Activated CD8-positive, alpha-beta memory T cell treated with anti-CD3 and anti-CD28 coated beads for 4 hours (primary cell): ENCODE measurements at places on chromosomes 11 and 22.

- DNase-seq, result no peak
Observed at GRCh38 chr11:128503245-128503991, 83.9 kb downstream of the ETS1 start.

GRCh38 chr11:29190313-29190712 is 826.5 kb downstream of the KCNA4 start:
- no peak for DNase-seq

DNA sequence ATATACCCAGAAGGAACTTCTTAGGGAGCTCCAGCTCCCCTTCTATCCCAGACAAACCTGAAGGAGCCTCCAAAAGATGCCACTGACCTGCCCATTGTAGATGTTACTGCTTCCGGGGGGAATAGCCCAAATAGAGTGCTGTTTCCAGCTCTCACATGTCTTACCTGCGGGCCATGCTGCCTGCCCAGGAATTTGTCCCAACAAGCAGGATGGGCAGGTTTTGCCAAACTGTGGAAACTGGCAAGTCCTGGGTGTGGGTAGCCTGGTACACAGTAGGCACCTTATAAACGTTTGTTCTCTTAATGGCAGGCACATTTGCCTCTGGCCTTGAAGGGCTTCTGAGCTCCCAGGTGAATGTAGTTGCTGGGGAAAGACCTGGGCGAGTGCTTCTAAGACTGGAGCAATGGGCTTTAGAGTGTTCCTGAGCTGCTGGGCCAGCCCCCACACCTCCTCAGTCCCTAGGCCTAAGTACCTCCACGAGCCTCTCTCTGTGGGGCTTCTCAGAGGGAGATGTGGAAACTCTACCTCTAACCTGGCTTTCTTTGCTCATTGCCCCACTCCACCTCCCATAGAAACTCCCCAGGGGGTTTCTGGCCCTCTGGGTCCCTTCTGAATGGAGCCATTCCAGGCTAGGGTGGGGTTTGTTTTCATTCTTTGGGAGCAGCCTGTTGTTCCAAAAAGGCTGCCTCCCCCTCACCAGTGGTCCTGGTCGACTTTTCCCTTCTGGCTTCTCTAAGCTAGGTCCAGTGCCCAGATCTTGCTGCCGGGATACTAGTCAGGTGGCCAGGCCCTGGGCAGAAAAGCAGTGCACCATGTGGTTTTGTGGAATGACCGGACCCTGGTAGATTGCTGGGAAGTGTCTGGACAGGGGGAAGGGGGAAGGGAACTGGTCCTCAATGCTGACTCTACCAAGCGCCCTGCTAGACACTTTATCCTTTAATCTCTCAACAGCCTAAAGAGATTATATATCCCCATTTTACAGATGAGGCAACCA is 37.2 kb downstream of the LIMK2 start:
- no peak for DNase-seq

GRCh38 chr22:50470491-50470890 is 4.3 kb downstream of the SBF1 start:
- DNase-seq, result no peak

DNA sequence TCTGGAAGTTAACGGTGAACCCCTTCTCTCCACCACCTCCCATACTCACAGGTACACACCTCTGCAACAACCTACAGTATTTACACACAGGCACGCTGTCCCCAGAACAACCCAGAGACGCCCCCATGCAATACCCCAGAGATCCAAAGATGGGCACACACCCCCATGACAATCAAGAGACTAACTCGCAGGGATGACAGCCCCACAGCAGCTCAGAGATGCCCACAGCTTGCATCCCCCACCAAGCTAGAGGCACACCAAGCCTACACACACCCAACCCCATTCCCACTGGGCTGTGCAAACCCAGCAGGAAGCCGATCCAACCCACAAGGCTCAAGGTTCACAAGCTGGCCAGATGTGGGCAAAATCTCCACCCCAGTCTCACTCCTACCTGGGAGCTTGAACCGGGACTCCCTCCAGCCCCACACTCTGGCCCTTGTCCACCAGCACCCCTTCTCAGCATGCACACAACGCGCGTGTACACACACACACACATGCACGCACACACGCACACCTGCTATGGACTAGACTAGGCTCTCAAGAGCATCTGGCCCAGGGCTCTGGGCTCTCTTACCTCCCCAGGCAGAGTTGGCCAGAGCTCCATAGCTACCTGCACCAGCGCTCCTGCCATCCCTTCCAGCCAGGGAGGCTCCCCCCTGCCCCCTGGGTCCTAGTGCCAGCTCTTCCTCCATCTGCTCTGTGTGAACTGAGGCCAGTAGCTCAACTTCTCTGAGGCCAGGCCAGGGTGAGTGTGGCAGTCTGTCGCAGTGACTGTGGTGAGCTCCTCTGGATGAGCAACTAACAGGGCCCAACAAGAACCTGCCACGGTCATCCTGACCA is 11.5 kb downstream of the STARD10 start:
- no peak for DNase-seq

- DNase-seq, result no peak
Observed at GRCh38 chr22:24957043-24957442, 4.5 kb downstream of the KIAA1671 start.

- DNase-seq, result no peak
Observed at GRCh38 chr11:92495107-92495793, 270.6 kb downstream of the FAT3 start.

GRCh38 chr22:49291169-49291568 is 536.5 kb downstream of the BRD1 start:
- DNase-seq, result no peak

DNA sequence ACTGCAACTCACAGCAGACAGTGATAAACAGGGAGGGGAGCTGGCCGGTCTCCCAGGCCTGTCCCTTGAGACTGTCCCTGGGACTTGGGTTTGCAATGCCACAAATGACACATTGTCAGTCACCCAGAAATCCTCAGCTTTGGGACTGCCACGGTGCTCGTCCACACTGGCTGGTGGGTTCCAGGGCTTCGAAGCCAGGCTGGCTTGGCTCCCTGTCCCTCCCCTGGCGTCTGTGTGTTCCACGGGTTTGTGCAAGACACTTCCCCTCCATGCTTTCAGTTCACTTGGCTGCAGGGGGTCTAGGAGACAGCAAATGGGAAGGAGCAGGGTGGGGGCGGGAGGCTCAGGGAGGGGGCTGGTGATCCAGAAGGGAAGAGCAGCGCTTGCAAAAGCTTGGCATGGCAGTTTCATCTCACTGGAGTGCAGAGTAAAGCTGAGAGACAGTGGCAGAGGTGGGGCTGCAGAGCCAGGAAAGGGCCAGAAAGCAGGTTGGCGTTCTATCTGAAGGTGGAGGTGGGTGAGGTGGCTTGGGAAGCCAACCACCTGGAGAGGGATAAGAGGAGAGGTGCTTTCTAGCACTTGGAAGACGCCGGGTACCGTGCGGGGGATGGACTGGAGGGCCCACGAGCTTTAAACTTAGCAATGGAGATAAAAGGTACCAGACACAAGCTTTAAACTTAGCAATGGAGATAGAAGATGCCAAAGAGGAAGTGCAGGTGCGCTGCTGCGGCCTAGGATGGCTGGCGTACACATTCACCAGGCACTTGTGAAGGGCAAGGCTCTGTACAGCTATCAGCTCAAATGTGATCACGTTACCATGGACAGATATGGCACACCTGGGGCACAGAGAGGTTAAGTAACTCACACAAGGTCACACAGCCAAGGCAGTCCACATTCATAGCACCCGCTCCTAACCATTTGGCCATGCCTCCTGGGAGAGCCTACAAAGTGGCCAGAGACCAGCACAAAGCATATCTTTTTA is 86.4 kb upstream of the SHISAL1 start:
- DNase-seq, result no peak

DNA sequence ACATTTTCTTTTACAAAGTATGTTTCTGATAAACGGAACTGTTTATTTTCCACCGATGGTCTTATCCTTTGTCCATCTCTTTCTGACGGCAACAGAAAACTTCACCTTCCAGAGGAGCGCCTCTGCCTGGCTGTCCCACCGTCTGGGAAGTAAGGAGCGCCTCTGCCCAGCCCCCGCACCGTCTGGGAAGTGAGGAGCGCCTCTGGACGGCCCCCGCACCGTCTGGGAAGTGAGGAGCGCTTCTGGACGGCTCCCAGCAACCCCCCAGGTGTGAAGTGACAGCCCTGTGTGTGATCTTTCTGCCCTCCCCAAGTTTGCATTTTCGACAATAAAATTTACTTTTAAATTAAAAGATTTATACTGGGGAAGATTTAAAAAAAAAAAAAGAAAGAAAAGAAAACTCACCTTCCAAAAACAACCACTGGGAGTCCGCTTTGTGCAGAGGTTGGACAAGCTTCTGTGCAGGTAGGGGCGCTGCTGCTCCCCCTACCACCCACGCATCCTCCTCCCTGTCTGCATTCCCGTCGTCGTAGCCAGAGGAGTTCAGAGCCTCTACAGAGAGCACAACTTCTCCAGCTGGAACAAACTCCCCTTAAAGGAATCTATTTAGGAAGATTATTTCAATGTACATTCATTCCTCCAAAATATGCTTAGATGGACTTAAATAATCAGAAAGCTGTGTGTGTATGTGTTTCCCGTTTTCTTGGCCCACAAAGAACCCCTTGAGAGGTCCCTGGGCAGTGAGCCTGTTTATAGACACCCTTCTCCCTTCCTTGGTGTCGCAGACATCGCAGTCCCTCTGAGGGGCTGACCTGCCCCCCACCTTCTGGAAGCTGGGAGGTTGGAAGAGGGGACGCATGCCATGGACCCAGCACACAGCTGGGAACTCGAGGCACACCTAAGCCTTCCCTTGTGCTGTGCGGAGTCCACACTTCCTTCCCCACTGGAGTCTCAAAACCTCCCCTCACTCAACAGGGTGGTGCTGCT is 849 bp upstream of the APOBEC3B start:
- no peak for DNase-seq

GRCh38 chr22:45336971-45337431 is 27.3 kb downstream of the FAM118A start:
- no peak for DNase-seq

DNA sequence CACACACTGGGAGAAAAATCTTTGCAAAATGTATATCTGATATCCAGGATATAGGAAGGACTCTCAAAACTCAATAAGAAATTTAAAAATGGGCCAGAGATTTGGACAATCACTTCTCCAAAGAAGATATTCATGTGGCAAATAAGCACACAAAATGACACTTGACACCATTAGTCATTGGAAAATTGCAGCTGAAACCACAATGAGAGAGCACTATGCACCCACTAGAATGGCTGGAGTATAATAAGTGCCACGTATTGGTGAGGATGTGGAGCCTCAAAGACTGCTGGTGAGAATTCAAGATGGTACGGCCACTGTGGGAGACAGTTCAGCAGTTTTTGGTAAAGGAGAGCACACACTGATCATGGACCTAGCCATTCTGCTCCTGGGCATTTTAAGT is 12.8 kb upstream of the OSBPL5 start:
- DNase-seq, result no peak

- no peak for DNase-seq
Observed at GRCh38 chr11:19185516-19186052, 16.2 kb downstream of the CSRP3 start.

- no peak for DNase-seq
Observed at GRCh38 chr11:64566042-64566914, 24.7 kb upstream of the SLC22A12 start.

DNA sequence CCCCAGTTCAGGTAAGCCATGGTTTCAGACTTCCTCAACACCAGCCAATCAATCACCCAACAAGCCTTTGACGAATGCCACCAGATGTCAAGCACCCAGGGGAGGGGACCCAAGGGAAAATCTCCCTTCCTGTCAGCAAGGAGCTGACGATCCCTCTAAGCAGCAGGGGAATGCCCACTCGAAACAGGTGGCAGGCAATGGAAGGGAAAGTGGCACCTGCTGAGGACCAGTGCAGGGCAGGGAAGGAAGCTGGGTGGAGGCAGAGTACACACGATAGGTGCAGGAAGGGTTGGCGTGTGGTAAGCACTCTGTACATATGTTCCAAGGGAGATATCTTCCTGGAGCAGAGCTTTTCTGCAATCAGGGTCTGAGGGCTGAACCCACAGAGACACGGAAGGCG is 11.7 kb upstream of the CREB3L1 start:
- no peak for DNase-seq

DNA sequence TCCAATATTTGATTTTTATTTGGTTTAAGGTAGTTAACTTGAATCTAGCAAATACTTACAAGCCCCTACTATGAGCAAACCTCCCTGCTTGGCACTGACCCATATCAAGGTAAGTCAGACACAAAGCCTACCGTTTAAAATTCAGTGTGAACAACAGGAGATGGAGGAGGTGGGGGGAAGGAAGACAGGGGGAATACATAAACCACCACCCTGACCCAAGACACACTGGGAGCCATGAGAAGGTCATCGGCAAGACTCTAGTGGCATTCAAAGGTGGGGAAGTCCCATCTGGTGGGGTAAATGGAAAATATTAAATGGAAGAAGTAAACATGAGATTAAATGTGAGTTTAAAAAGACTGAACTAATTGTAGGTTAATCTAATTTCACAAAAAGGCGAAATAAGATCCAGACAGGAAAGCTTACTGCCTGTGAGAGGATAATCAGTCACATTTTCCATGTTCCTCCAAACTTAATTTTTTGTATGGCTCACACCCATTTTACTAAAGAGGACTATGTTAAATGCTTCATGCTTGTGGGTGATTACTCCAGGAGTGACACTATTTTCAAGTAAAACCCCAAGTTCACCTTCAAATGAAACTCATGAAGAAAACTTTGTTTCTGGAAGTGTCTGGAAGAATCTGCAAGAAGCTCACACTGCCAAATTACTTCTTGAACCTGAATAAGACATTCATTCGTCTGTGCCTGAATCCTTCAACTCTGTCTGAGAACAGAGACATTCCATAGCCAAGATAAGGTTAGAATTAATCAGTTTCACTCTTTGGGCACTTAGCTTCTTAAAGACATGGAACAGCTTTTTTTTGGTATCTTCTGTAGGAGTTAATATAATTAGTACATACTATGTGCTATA is 51.7 kb downstream of the PITPNB start:
- no peak for DNase-seq

DNA sequence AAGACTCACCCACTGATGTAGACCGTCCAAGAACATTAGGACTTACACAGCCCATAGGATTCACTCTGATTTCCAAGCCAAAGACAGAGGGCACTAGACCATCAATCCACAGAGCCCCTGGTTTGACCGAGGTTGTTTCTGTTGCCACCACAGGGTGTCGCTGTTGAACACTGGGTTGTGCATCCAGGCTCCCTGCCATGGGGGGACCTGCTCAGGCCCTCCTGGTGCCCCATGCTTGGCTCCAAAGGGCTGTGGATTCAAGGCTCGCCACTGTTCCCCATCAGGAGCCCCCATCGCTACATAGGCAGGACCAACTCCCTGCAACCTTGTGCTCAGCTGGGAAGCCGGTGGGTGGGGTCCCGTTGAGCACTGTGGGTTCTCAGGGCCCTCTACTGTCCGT is 128.0 kb upstream of the ANO1 start:
- DNase-seq, result no peak

- no peak for DNase-seq
Observed at GRCh38 chr22:27878541-27878940, 40.5 kb downstream of the PITPNB start.
